ENCODE measurements at places on chromosomes 16 and 17.

DNA sequence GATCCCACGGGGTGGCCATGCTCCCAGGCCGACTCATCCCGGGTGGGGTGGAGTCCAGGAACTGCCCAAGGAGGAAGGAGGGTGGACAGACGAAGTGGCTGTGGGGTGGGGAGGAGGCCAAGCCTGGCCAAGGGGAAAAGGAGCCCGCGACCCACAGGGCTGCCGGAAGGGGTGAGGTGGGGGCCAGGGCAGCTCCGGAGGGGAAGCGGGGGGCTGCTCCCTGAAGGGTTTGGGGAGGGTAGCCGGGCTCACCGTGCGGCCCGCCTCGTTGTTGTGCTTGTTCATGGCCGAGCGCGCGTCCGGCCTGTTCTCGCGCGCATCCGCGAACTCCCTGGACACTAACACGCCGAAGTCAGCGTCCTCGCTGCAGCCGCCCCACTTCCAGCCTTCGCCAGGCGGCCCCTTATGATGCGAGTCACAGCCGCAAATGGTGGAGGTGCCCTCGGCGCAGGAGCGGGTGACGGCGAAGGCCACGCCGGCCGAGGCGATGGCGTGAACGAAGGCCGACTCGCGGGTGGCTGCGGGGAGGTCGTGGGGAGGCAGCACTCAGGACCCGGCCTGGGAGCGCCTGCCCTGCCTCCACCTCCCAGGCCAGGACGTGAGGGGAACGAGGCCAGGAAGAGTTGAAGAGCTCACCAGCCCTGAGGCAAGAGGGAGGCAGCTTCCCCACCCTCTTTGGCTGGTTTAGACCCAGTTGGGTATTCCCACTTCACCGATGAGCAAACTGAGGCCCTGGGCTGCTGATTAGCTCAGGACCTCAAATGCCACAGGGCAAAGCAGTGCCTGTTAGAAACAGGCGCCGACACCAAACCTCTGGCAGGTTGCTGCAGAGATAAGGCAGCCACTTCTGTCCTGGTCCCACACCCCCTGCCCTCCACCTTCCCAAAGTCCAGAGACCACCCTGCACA is 48.7 kb downstream of the WNT3 start:
- DNase-seq: no peak

DNA sequence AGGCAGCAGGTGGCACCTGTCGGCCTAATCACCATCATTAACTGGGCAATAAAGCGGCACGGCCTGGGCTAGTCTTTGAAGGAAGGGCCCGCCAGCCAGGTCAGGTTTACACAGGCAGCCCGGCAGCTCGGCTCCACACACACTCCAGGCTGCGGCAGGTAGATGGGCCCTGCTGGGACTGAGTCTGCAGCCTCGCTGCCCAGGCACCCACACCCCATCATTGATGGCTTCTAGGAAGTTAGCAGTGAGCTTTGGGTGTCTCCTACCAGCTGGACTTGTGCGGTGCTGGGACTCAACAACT is 6.8 kb upstream of the FOXN1 start:
- DNase-seq: no peak

GRCh38 chr17:17109907-17110306 is 67.7 kb downstream of the MPRIP start:
- no peak for DNase-seq

GRCh38 chr16:46817961-46818360 is 13.0 kb downstream of the C16orf87 start:
- no peak for DNase-seq

DNA sequence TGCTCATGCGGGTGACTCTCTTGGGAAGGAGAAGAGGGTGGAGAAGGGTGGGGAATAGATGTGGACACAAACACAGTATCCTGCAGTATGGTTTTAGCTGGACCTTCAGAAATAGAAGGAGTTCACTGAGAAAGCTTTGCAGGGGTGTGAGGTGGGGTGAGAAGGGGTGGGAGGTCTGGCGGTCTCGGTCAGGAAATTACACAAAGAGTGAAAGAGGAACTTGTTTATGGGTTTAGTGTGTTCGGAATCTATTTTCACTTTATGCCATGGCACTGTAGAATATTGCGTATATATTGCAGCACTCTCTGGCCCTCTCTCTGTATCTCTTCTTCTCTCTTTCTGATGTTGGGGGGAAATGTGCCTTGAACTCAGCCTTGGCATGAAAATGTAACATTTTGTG is 148.2 kb upstream of the GOT2 start:
- DNase-seq: no peak

- no peak for DNase-seq
Measured at GRCh38 chr16:60674241-60674640, 1362.0 kb downstream of the CDH8 start.
